ENCODE measurements at places on chromosomes 2 and 18.

- no peak for DNase-seq
- peaks cover 21% of the 10 kb centered on the region for H3K36me3 ChIP-seq
- peak overlapping the region; percentile 94 for H3K27ac ChIP-seq
- peaks cover 19% of the 10 kb centered on the region for H3K4me1 ChIP-seq
- H3K4me3 ChIP-seq, result peak overlapping the region; percentile 79
These were observed 1.2 kb downstream of the FN1 start for GRCh38 chr2:215434447-215435279.

DNA sequence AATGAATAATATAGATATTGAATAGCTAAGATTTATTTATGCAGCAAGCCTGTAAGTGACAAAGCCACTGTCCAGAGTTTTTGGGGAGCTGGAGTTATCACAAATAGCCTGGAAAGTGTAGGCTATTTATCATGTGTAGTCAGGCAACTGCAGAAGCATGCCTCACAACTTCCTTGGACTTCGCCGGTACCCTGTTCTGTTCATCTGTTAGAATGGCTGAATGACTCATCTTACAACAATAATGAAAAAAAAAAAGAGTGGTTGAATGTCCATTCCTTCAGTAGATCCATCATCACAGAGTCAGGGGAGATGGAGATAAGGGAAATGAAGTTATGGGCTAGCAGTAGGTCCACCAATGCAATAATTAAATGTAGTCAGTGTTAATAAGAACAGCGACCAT, 24.0 kb upstream of the ATP5MC3 start:
- no peaks in the 10 kb centered on the region for H3K4me1 ChIP-seq
- no peak overlapping the region for H3K27ac ChIP-seq
- DNase-seq, result no peak
- H3K4me3 ChIP-seq, result no peak overlapping the region
- H3K36me3 ChIP-seq, result no peaks in the 10 kb centered on the region

GRCh38 chr18:58991167-58991798, 126.6 kb downstream of the ZNF532 start:
- no peaks in the 10 kb centered on the region for H3K36me3 ChIP-seq
- H3K4me3 ChIP-seq, result no peak overlapping the region
- peak overlapping the region; percentile 90 for H3K27ac ChIP-seq
- no peaks in the 10 kb centered on the region for H3K27me3 ChIP-seq

GRCh38 chr2:197270601-197271000, 40.0 kb downstream of the ANKRD44 start:
- peaks cover 15% of the 10 kb centered on the region for H3K4me1 ChIP-seq
- H3K4me3 ChIP-seq, result no peak overlapping the region
- H3K27me3 ChIP-seq, result no peaks in the 10 kb centered on the region
- H3K36me3 ChIP-seq, result no peaks in the 10 kb centered on the region

GRCh38 chr2:241257419-241258032, 57.9 kb downstream of the HDLBP start:
- H3K4me3 ChIP-seq, result no peak overlapping the region
- no peaks in the 10 kb centered on the region for H3K27me3 ChIP-seq
- peaks cover 87% of the 10 kb centered on the region for H3K36me3 ChIP-seq
- H3K4me1 ChIP-seq, result no peaks in the 10 kb centered on the region

DNA sequence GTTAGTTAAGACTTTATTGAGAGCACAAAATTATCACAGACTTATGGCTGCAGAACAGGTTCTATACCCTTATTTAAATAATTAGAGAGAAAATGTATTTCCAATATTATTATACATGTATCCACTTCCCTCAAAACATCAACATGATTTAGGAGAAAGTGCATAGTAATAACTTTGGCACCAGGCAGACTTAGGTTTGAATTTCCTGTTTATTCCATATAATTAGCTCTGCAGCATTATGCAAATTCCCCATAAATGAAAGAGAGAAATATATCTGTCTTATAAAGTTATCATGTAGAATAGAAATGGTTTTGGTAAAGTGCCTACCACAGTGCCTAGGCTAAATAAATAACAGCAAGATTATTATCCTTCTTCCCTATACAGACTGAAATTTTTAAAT, 15.3 kb downstream of the SCN9A start:
- no peak overlapping the region for H3K27ac ChIP-seq
- DNase-seq, result no peak
- H3K27me3 ChIP-seq, result no peaks in the 10 kb centered on the region
- H3K36me3 ChIP-seq, result no peaks in the 10 kb centered on the region
- no peaks in the 10 kb centered on the region for H3K4me1 ChIP-seq

GRCh38 chr2:15783489-15783888, 156.9 kb upstream of the MYCN start:
- no peaks in the 10 kb centered on the region for H3K27me3 ChIP-seq
- no peaks in the 10 kb centered on the region for H3K4me1 ChIP-seq
- H3K27ac ChIP-seq, result no peak overlapping the region
- no peak overlapping the region for H3K4me3 ChIP-seq
- H3K36me3 ChIP-seq, result no peaks in the 10 kb centered on the region
- DNase-seq, result no peak

GRCh38 chr2:151032741-151033191, 228.9 kb downstream of the RBM43 start:
- DNase-seq, result no peak
- H3K4me1 ChIP-seq, result peaks cover 10% of the 10 kb centered on the region
- no peak overlapping the region for H3K4me3 ChIP-seq
- no peaks in the 10 kb centered on the region for H3K27me3 ChIP-seq
- no peak overlapping the region for H3K27ac ChIP-seq
- no peaks in the 10 kb centered on the region for H3K36me3 ChIP-seq

- H3K27ac ChIP-seq, result no peak overlapping the region
- H3K36me3 ChIP-seq, result no peaks in the 10 kb centered on the region
- DNase-seq, result no peak
- H3K27me3 ChIP-seq, result no peaks in the 10 kb centered on the region
- no peaks in the 10 kb centered on the region for H3K4me1 ChIP-seq
These were observed 209.4 kb upstream of the TRIB2 start for GRCh38 chr2:12507295-12507694.

GRCh38 chr2:129428086-129428660, 551.3 kb upstream of the RAB6C start:
- no peak for DNase-seq
- H3K27me3 ChIP-seq, result no peaks in the 10 kb centered on the region
- no peaks in the 10 kb centered on the region for H3K4me1 ChIP-seq
- H3K4me3 ChIP-seq, result no peak overlapping the region

GRCh38 chr2:239943571-239943970, 81.6 kb downstream of the NDUFA10 start:
- H3K27ac ChIP-seq, result no peak overlapping the region
- no peak for DNase-seq
- no peaks in the 10 kb centered on the region for H3K27me3 ChIP-seq

GRCh38 chr2:60964651-60965498, 52.6 kb upstream of the PEX13 start:
- H3K4me1 ChIP-seq, result no peaks in the 10 kb centered on the region
- no peak overlapping the region for H3K27ac ChIP-seq
- no peak for DNase-seq
- no peaks in the 10 kb centered on the region for H3K27me3 ChIP-seq

- H3K27ac ChIP-seq, result no peak overlapping the region
- no peaks in the 10 kb centered on the region for H3K4me1 ChIP-seq
- no peaks in the 10 kb centered on the region for H3K36me3 ChIP-seq
- DNase-seq, result no peak
- H3K4me3 ChIP-seq, result no peak overlapping the region
These were observed 274.8 kb downstream of the SS18 start for GRCh38 chr18:25815659-25816058.

GRCh38 chr2:230828272-230828961, 36.3 kb upstream of the ITM2C start:
- H3K27ac ChIP-seq, result no peak overlapping the region
- H3K36me3 ChIP-seq, result no peaks in the 10 kb centered on the region
- peaks cover 9% of the 10 kb centered on the region for H3K27me3 ChIP-seq
- DNase-seq, result no peak

GRCh38 chr18:75527848-75528685, 100.6 kb upstream of the SMIM21 start:
- H3K27ac ChIP-seq, result no peak overlapping the region
- H3K4me3 ChIP-seq, result no peak overlapping the region
- DNase-seq, result no peak
- no peaks in the 10 kb centered on the region for H3K36me3 ChIP-seq
- H3K27me3 ChIP-seq, result no peaks in the 10 kb centered on the region
- no peaks in the 10 kb centered on the region for H3K4me1 ChIP-seq

GRCh38 chr2:94861308-94862152, 9.7 kb upstream of the TEKT4 start:
- no peak for DNase-seq
- H3K4me3 ChIP-seq, result no peak overlapping the region
- no peaks in the 10 kb centered on the region for H3K36me3 ChIP-seq
- no peaks in the 10 kb centered on the region for H3K4me1 ChIP-seq
- no peaks in the 10 kb centered on the region for H3K27me3 ChIP-seq

DNA sequence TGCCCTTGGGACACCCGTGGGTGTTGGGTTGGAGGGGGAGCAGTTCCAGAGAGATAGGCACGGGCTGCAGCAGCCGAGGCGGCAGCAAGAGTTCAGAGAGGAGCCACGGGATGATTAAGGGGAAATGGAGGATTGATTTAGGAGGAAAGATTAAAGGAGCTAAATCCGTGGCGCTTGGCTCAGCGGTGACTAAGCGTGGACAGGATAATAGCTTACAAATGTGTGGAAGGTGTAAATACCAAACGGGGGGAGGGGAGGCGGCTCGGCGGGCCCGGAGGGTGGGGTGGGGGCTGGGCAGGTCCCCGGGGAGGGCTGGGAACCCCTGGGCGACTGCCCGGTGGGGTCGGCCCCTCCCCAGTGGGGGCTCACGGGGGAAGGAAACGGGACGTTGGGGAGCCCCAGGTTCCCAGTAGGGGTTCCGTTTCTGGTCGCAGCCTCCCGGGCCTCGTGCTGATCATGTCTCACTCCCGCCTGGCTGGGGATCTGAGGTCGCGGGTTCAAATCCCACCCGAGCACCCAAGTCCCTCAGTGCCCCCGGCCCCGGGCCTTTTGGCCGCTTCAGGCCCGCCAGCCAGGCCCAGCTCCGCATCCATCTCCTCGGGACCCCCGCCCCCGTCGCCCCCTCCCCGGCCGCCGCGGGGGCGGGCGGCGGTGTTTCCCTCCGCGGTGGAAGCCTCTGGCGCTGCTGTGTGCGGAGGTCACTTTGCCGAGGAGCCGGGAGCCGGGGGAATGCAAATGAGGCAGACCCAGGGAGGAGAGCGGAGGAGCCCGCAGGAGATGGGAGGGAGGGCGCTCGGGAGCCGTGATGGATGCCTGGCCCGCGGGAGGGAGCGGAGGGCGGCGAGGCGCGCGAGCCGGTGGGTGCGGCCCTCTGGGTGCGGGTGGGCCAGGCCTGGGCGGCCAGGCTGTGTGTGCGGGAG, 8.1 kb downstream of the ASIC4 start:
- no peaks in the 10 kb centered on the region for H3K36me3 ChIP-seq
- no peak overlapping the region for H3K27ac ChIP-seq
- no peaks in the 10 kb centered on the region for H3K27me3 ChIP-seq
- no peaks in the 10 kb centered on the region for H3K4me1 ChIP-seq
- DNase-seq, result no peak
- peak overlapping the region; percentile 66 for H3K4me3 ChIP-seq

- H3K4me3 ChIP-seq, result peak overlapping the region; percentile 87
- H3K4me1 ChIP-seq, result peaks cover 6% of the 10 kb centered on the region
- H3K27ac ChIP-seq, result no peak overlapping the region
- H3K36me3 ChIP-seq, result no peaks in the 10 kb centered on the region
- no peak for DNase-seq
- H3K27me3 ChIP-seq, result no peaks in the 10 kb centered on the region
These were observed 1.9 kb upstream of the SIX2 start for GRCh38 chr2:45011121-45011520.

DNA sequence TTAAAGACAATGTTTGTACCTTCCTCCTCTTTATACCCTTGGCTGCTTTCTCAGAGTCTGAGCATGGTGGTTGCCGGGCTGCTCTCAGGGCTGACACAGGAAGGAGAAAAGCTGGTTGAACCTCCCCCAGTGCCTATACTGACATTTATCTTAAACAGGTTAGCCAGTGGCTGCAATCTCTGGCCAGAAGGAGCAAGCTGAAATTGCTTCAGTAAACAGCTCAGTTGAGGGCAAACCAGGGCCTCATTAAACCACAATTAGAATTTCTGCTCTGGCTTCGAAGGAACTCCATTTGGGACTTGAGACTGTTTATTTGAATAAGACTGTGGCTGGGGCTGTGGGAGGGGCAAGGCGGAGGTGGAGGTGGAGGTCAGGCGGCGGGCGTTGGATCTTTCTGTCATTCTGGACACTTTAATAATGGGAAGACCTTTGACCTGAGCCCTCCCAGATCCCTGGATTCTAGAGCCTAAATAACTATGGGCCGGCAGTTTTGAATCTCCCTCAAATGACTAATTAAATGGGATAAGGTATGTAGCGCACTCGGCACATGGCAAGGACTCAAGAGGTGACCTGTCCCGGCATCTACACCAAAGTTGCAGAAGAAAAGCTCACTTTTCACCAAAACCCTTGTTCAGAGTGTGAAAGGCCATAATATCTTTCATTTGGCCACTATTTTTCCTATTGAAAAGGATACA, 120.6 kb upstream of the MYCN start:
- no peaks in the 10 kb centered on the region for H3K27me3 ChIP-seq
- no peak for DNase-seq
- H3K4me1 ChIP-seq, result no peaks in the 10 kb centered on the region
- H3K4me3 ChIP-seq, result no peak overlapping the region
- H3K27ac ChIP-seq, result no peak overlapping the region

GRCh38 chr2:36255863-36256262, 99.7 kb upstream of the CRIM1 start:
- H3K27ac ChIP-seq, result no peak overlapping the region
- no peak overlapping the region for H3K4me3 ChIP-seq
- no peaks in the 10 kb centered on the region for H3K27me3 ChIP-seq
- no peaks in the 10 kb centered on the region for H3K4me1 ChIP-seq

DNA sequence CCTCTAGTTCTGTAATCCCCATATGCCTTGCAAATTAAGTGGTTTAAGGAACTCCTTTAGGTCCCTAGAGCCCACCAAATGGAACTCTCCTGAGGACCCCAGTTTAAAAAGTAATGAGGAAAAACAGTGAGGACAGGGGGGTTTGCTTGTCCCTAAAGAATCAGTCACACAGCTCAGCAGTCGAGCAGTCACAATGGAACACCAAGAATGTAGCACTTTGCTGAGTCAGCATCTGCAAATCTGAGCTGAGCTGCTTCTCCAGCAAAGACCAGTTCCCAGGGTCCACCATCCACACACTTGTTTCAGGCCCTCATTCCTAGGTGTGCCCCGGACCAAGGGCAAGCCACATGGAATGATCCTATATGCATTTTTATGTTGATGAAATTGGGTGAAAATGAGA, 46.2 kb upstream of the NEDD4L start:
- no peaks in the 10 kb centered on the region for H3K4me1 ChIP-seq
- H3K36me3 ChIP-seq, result no peaks in the 10 kb centered on the region
- no peaks in the 10 kb centered on the region for H3K27me3 ChIP-seq
- H3K27ac ChIP-seq, result no peak overlapping the region

Measured in thoracic aorta (tissue), 2 donors.